ENCODE measurements at places on chromosomes 2 and 18. TPM values are rescaled to one million over a fixed set of nuclear protein-coding genes. Genes with fewer than 3 reads are reported as not detected.

DNA sequence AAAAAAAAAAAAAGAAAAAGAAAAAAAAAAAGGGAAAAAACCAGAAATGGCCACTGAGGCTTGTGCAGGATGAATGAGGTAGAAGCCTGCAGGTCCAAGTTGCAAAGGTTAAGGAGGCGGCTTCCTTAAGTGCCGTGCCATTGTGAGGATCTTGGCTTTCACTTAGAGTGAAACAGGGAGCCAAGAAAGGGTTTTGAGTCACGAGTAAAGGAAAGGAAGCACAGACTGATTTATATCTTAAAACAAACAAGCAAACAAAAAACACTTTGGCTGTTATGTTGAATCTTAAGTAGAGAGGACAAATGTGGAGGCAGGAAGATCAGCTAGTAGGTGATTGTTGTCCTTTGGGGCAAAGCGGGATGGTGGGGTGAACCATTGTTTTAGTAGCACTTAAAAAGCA lies 749.7 kb upstream of the SOX11 start:
- DNase-seq = no peak

DNA sequence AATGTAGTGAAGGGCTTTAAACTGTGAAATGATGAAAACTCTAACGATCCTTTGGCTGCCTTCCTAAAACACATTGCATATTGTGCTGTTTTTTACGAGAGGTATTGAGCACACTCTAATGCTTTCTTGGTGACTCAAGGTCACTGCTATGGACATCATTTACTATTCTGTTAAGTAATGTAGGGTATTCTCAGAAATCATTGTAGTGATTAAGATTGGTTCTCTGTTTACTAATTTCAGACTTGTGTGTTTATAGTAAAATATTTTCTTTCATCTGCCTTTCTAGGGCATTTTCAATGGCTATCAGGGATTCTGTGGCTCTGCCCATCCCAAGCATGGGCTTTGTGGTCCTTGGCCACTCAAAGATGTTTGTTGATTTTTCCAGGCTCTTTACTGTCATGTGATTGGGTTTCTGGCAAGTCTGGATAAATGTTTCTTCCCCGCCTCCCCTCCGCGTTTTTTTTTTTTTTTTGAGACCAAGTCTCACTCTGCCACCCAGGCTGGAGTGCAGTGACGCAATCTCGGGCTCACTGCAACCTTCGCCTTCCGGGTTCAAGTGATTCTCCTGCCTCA lies 29.3 kb downstream of the UBE2F start:
- no peak for DNase-seq

DNA sequence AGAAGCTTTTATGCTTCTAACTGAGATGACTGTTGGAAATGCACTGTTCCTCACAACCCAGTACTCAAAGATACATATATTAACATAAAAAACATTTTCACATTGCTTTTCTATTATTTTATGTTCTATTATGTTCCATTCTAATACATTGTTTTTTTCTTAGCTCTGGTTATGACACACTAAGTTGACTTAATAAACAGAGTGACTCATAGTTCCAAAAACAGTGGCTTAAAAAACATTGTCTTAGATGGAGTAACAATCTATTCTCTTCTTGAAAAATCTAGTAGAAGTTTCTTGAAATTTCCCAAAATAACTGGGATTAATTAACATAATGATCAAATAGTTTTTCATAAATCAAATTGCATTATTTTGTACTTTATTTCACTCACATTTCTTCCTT lies 328.2 kb upstream of the LRATD1 start:
- no peak for DNase-seq

GRCh38 chr2:73963385-73964120 lies 21.2 kb upstream of the TET3 start:
- no peak for DNase-seq

- DNase-seq = no peak
Measured at GRCh38 chr2:28643327-28643726, 108.3 kb upstream of the PPP1CB start.

DNA sequence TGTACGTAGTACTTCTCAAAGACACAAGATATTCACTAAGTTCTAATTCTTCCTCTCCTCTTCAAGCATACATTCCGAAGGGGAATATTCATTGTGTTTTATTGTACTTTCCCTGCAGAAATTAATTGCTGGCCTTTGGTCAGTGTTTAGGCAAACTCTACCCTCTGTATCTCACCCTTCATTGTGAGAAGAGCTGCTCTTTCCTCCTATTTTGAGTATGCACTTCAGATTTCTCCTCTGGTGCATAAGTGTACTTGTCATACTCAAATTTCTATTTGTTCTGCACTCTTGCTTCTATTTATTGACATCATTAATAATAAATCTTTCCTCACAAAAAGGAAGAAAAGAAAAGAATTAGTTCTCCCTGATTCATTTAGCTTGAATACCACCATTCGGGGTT lies 485.4 kb upstream of the SLC8A1 start:
- DNase-seq = no peak

GRCh38 chr2:191634791-191635190 lies 43.1 kb upstream of the NABP1 start:
- DNase-seq = no peak

DNA sequence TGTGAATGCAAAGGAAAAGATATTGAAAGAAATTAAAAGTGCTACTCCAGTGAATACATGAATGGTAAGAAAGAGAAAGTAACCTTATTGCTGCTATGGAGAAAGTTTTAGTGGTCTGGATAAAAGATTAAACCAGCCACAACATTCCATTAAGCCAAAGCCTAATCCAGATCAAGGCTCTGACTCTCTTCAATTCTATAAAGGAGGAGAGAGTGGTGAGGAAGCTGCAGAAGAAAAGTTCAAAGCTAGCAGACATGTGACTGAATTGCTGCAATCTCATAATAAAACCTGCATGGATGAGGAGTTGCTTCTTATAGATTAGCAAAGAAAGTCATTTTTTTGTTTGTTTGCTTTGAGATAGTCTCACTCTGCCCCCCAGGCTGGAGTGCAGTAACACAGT lies 130.2 kb downstream of the DNAH6 start:
- DNase-seq = no peak

GRCh38 chr2:69692424-69692823 lies 48.9 kb upstream of the AAK1 start:
- DNase-seq = no peak

DNA sequence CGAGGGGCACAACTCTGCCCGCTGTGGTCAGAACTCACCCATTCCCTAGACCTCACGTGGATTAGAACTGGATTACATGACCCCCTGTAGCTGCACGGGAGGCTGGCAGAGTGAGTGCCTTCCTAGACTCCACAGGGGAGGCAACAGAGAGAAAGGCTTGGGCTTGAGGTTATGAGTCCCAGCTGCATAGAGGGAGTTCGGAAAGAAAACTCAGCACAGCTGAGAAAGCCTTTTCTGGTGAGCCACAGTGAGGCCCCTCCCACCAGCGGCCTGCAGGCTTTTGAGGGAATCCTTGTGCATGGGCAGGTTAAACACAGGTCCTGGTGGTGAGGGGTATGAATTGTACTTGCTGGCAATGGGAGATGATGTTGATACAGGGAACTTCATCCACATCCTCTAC lies 217.3 kb downstream of the FHOD3 start:
- DNase-seq = no peak

DNA sequence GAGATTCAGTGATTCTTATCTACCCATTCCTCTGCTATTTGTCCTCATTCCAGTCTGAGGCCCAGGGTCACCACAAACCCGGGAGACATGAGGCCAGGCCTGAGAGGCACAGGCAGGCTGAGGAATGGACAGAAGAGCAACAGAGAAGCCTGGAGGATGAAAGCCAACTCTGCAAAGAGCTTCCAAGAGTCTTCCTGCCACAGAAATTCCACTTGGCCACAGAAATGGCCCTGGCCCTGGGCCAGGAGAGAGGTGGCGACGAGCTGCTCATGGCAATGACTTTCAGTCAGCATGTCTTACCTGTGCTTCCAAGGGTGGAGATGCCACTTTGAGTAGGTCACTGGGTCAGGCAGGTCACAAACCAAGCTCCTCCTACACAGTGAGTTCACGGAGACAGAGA lies 155.3 kb upstream of the PKDCC start:
- no peak for DNase-seq

GRCh38 chr2:15726321-15727057 lies 134.8 kb downstream of the DDX1 start:
- DNase-seq = peak; percentile 37

GRCh38 chr2:85596026-85596333 lies 435 bp downstream of the RNF181 start:
- DNase-seq = no peak

- no peak for DNase-seq
Measured at GRCh38 chr2:4964001-4964540, 728.1 kb upstream of the SOX11 start.

DNA sequence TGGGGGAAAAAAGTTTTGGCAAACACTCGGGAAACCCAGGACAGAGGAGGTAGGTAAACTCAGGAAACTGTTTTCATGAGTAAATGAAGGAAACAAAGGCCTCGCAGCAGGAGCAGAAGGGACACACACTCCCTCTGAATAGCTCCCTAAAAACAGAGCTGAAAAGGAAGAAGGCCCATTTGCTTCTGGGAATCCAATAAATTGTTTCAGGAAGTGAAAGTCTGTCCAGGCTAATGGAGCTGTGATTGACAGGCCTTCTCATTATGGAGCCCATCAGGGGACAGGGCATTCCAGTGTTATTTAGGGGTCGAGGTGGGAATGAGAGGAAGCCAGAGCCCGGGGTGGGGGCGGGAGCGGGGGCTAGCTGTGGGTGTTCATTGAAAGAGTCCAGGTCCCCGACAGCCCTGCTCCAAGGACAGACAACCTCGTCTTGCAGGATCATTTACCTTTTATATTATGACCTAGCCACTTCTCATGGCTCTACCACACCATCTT lies 81.2 kb downstream of the GBX2 start:
- no peak for DNase-seq

DNA sequence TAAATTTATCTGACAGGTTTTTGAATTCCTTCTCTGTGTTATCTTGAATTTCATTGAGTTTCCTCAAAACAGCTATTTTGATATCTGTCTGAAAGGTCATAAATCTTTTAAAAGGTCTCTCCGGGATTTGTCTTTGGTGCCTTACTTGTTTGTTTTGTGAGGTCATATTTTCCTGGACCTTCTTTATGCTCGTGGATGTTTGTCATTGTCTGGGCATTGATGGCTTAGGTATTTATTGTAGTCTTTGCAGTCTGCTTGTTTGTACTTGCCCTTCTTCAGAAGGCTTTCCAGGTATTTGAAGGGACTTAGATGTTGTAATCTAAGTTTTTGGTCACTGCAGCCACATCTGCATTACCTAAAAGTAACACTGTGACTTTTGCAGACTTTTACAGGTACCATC lies 355.2 kb downstream of the PARD3B start:
- DNase-seq = no peak

- no peak for DNase-seq
Measured at GRCh38 chr18:69480460-69480859, 79.8 kb downstream of the DOK6 start.

DNA sequence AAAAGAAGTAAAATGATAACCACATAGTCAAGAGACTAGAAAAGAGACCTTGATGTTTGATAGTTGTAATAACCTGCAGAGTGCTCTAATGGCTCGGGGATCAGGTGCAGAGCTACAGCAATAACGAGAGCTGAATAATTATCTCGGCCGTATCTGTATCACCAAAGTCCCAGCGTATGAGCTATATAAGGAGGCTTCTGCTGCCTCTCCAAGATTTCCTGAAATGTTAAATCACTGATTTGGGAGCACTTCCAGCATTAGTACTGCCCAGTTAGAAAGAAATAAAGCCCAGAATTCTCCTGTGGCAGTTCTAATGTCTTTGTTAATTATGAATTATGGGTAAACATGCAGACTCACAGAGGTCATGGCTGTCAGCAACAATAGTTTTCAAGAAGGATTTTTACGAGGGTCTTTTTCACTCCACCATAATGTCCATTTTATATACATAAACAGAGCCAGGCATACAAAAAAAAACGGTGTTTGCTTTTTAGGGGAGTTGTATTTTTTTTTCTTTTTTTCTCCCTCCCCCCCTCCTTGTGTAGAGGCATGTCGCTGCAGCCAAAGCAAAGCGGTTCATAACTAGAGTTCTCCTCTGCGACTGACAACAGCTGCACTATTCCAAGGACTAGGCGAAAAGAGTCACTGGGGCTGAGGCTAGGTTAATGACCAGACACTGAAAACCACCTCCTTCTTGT lies 168.3 kb upstream of the VRK2 start:
- DNase-seq = no peak

DNA sequence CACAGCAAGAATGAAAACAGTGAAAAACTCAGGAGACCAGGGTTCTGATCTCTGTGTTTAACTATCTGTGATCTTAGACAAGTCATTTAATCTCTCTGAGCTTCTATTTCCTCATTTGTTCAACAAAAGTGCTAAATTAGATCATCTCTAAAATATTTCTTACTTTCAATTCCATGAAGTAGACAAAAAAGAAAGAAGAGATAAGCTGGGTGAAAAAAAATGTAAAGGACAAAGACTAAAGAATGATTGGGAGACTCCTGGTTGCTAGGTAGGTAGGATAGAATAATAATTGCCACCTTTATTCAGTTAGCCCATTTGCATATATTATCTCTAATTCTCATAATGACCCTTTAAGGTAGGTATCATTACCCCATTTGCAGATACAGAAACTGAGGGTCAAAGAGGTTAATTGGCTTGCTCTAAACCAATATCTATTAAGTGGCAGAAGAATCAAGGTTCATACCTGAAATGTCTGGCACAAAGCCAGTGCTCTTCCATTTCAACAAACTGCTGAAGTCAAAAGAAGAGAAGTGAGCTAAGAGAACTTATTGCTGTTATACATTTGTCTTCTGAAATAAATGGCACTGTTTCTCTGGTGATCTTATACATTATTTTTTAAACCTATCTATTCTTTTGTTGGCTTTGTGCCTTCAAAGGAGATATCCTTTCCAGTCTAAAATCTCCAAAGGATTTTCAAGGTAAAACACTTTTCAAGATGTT lies 141.7 kb downstream of the OTX1 start:
- no peak for DNase-seq

- peak; percentile 71 for DNase-seq
Measured at GRCh38 chr2:106566050-106566449, 78.9 kb downstream of the CD8B2 start.

GRCh38 chr2:203225423-203226039 lies 13.3 kb upstream of the CYP20A1 start:
- DNase-seq = no peak

AQP12A gene
- total RNA-seq = not detected

SPP2 gene
- total RNA-seq = not detected

GPR155 gene
- 1.8 TPM for total RNA-seq

NYAP2 gene
- total RNA-seq = not detected

TGFA gene
- total RNA-seq = 1.8 TPM

TRIM43B gene
- not detected for total RNA-seq
